ENCODE measurements at places on chromosomes 16 and 17.
A peak's percentile ranks its signal among the peaks of the same experiment; 100 is the strongest.

DNA sequence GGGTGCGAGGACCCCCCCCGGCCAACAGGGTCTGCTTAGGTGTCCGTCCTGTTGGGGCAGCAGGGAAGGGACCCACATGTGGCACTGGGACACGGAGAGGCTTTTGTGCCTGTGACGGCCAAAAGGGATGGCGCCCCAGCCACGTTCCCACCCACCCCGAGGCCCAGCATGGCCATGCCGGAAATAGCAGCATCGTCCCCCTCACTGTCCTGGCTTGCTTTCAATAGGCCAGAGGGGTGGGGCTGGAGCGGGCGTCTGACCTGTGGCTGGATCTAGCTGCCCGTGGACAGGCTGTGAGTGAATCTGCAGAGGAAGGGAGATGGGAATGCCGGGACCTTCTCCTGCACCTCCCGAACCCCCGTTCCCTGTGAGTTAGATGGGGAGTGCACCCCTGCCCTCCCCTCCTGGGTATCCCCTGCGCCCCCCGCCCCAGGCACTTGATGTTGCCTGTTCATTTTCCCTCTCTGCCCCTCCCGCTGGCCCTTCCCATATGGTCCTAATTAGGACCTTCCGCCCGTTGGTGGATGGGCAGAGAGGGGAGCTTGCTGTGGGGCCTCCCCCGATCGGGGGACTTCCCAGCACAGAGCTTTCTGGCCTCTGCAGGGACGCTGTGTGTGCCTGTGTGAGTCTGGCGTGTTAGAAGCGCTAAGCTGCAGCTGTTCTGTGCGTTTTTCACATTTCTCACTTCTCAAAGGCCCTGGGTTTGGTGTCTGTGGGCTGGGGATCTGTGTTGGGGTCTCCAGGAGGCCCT lies 292.8 kb downstream of the SEC14L1 start:
- DNase-seq, result peak; percentile 65
- H3K36me3 ChIP-seq, result no peaks in the 10 kb centered on the region
- peak overlapping the region; percentile 79 for H3K4me3 ChIP-seq
- peak overlapping the region; percentile 88 for H3K27ac ChIP-seq
- peaks cover 96% of the 10 kb centered on the region for H3K4me1 ChIP-seq

GRCh38 chr17:82989881-82990280 lies 89.5 kb upstream of the METRNL start:
- H3K4me3 ChIP-seq, result no peak overlapping the region
- peaks cover 44% of the 10 kb centered on the region for H3K36me3 ChIP-seq
- H3K27me3 ChIP-seq, result no peaks in the 10 kb centered on the region
- no peak overlapping the region for H3K27ac ChIP-seq
- DNase-seq, result no peak
- peaks cover 30% of the 10 kb centered on the region for H3K4me1 ChIP-seq

- H3K36me3 ChIP-seq, result no peaks in the 10 kb centered on the region
- peak overlapping the region; percentile 64 for H3K4me3 ChIP-seq
- H3K27ac ChIP-seq, result peak overlapping the region; percentile 93
These were observed 103.0 kb downstream of the RAB11FIP4 start for GRCh38 chr17:31494259-31495021.

- H3K27ac ChIP-seq, result peak overlapping the region; percentile 59
- H3K27me3 ChIP-seq, result peaks cover 2% of the 10 kb centered on the region
- H3K36me3 ChIP-seq, result peaks cover 17% of the 10 kb centered on the region
These were observed 628 bp downstream of the GABARAPL2 start for GRCh38 chr16:75566758-75567255.

DNA sequence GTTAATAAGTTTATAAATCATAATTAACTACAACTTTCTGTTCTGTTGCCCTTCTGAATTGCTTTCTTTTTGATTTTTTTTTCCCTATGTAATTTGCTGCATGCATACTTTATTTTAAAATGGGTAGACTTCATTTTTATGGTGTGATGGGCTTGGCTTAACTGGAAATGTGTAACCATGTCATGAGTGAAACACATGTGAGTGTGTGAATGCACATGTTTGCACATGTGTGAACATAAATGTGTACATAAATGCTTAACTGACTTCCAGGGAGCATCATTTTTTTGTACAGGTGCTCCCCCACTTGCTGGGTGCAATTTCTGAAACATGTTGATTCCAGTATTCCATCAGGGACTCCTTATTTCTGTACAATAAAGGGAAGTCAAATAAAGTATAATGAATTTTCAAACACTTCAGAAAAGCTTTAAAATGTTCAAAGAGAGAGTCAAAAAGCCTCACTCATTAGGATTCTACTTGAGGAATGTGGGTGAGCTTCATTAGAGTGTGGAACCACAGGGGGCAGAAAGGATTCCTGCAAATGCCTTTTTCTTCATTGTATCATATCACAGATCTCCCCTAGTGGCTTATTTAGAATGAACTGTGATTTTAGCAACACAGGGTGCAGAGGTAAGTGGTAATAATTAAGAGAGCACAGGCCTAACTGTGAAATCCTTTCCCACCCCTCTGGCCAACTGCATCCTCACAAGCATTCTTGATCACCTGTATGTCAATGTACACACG lies 31.7 kb upstream of the CDH11 start:
- no peaks in the 10 kb centered on the region for H3K27me3 ChIP-seq
- no peak overlapping the region for H3K4me3 ChIP-seq
- DNase-seq, result no peak
- H3K4me1 ChIP-seq, result no peaks in the 10 kb centered on the region
- no peak overlapping the region for H3K27ac ChIP-seq

DNA sequence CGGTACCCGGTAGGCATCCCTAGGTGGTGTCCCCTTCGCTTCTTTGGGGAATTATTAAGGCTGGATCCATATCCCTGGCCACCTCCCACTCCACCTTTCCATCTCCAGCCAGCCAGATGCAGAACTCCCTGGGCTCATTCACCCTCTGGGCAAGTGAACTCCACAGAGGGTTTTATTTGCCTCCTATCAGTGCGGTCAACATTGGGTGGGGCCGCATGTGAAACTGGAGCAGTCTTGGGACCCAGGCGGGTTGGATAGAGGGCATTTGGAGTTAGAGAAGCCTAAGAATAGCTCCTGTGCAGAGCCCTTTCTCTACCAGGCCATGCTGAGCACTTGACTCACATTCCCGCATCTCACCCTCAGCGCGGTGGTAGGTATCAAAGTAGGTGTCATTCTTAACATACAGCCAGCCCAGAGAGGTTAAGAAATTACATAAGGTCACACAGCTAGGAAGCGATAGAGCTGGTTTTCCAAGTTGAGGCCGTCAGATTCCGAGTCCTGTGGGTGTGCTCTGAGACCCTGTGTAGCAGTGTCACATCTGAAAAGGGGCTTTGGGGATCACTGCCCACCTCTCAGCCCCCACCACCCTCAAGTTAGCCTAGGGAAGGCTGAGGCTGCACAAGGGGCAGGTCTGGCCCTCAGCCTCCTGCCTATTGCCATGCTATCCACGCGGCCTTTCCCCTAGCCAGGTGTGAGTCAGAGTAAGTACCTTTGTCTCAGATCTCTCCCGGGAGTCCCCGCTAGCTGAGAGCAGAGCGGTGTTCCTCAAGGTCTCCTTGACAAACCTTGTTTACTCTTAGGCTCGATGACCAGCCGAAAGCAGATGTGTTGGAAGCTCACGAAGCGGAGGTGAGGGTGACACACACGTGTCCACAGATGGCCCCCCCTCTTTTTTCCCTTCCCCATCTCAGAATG lies 26.9 kb upstream of the LGALS9 start:
- peaks cover 25% of the 10 kb centered on the region for H3K4me1 ChIP-seq
- H3K27ac ChIP-seq, result no peak overlapping the region
- H3K4me3 ChIP-seq, result no peak overlapping the region
- H3K36me3 ChIP-seq, result peaks cover 58% of the 10 kb centered on the region
- H3K27me3 ChIP-seq, result no peaks in the 10 kb centered on the region

DNA sequence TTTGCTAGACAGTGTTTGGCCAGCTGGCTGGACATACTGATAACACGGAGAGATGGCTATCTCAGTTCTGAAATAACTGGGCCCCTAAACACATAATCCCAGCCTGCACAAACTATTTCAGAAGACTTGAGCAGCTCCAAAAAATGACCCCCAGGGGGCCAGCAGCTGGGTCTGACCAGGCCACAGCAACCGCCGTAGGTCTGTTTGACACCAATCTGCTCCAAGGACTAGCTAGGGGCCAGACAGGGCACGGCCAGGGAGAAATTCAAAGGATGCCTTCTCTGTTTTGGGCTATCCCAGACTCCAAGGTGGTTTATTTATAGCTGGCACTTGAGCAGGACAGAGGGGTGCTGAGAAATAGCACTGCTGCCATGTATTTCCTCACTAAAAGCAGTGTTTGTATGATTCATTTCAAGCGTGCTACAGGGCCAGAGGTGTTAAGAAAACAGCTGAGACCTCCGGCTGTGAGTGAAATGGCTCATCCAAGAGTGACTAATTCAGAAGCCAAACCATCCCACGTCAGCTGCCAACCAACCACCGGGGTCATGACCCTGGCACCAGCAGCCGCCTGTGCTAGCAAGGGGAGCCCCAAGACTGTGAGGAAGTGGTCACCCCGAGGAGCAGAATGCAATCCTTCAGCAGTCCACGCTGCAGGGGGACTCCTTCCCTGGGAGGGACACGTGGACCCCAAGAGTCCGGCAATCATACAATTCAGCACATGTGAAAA lies 5.7 kb downstream of the GGA2 start:
- peak overlapping the region; percentile 59 for H3K4me3 ChIP-seq
- H3K27ac ChIP-seq, result peak overlapping the region; percentile 88
- peaks cover 73% of the 10 kb centered on the region for H3K4me1 ChIP-seq
- no peaks in the 10 kb centered on the region for H3K27me3 ChIP-seq
- H3K36me3 ChIP-seq, result peaks cover 28% of the 10 kb centered on the region

GRCh38 chr16:74570412-74571301 lies 36.3 kb downstream of the GLG1 start:
- H3K4me3 ChIP-seq, result no peak overlapping the region
- no peak for DNase-seq
- H3K27me3 ChIP-seq, result no peaks in the 10 kb centered on the region
- peaks cover 6% of the 10 kb centered on the region for H3K36me3 ChIP-seq
- H3K4me1 ChIP-seq, result peaks cover 78% of the 10 kb centered on the region

DNA sequence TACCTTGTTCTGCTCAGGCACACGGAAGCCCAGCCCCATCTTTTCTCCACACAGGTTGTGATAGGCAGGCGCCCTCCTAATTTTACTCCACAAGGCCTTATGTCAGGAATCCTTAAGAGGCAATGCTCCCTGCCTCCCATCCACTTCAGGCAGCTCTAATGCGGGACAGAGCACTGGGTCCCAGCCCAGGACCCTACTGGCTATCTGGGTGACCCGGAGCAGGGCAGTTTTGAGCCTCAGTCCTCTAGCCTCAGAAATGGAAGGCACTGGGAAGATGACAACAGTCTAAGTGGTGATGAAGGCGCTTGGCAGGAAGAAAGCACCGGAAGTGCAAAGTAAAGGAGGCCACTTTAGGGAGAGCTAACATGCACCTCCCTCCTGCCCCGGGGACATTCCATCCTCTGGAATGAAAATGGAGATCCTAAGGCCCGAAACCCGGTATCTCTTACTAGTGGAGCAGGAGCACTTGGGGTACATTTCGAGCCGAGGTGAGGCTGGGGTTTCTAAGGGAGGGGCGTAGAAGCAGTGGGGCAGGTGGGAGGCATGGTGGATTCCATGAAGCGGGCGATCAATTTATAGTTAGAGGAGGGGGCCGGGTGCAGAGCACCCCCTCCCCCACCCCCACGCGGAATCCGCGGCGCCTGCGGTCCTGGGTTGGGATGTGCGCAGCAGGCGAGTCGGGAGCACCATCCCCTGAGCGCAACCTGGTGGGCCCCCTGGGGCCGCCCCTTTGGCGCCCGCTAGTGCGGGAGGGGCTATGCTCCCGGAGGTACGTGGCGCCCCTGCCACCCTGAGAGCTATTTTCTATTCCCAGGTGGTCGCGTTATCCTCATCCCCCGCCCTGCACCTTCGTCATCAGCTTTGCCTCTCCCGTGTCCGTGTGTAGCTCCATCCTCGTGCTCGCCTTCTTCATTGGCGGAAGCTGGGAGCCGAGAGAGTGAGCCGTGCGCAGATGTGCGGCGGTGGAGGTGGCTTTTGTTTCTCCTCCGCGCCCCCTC lies 4.9 kb downstream of the MT1F start:
- H3K27ac ChIP-seq, result peak overlapping the region; percentile 78
- no peaks in the 10 kb centered on the region for H3K36me3 ChIP-seq
- H3K27me3 ChIP-seq, result peaks cover 20% of the 10 kb centered on the region
- H3K4me3 ChIP-seq, result peak overlapping the region; percentile 75
- peaks cover 25% of the 10 kb centered on the region for H3K4me1 ChIP-seq

DNA sequence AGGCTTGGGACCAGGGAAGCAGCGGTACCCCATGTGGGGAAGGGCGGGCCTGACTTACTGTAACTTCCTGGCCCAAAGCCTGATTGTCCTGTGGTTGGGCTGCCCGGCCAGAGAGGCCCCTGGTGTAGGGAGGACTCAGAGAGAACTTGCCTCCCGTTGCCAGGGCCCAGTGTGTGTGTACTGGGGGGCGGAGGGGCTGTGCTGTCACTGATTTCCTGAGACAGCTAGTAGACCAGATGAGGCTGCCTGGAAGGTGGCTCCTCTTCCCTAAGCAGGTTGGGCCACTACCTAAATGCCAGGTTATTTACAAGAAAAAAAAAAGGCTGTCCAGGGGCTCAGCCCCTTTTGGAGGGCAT lies 16.7 kb downstream of the SOCS3 start:
- no peaks in the 10 kb centered on the region for H3K36me3 ChIP-seq
- H3K4me1 ChIP-seq, result peaks cover 63% of the 10 kb centered on the region
- peak; percentile 32 for DNase-seq
- peak overlapping the region; percentile 51 for H3K4me3 ChIP-seq

GRCh38 chr16:76125871-76126270 lies 151.3 kb upstream of the CNTNAP4 start:
- H3K27ac ChIP-seq, result no peak overlapping the region
- H3K27me3 ChIP-seq, result no peaks in the 10 kb centered on the region
- no peak overlapping the region for H3K4me3 ChIP-seq

DNA sequence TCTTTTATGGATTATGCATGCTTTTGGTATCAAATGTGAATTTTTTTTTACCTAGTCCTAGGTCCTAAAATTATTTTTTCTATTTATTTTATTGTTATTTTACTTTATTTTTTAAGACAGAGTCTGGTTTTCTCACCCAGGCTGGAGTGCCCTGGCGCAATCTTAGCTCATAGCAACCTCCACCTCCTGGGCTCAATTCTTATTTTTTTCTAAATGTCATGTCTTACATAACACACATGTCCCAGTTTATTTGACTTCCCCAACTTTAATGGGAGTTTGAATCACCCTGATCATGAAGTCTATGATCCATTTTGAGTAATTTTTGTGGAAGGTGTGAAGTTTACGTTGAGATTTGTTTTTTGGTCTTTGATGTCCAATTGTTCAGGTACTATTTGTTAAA lies 3.3 kb upstream of the CCL18 start:
- H3K36me3 ChIP-seq, result peaks cover 2% of the 10 kb centered on the region
- peaks cover 9% of the 10 kb centered on the region for H3K4me1 ChIP-seq
- H3K27ac ChIP-seq, result no peak overlapping the region
- no peak for DNase-seq
- H3K4me3 ChIP-seq, result no peak overlapping the region

GRCh38 chr17:78576389-78577112 lies 645 bp downstream of the DNAH17 start:
- H3K27me3 ChIP-seq, result peaks cover 2% of the 10 kb centered on the region
- no peak overlapping the region for H3K27ac ChIP-seq
- DNase-seq, result no peak
- no peak overlapping the region for H3K4me3 ChIP-seq
- H3K36me3 ChIP-seq, result no peaks in the 10 kb centered on the region

- DNase-seq, result no peak
- no peaks in the 10 kb centered on the region for H3K27me3 ChIP-seq
- no peak overlapping the region for H3K4me3 ChIP-seq
These were observed 486.4 kb upstream of the SOX9 start for GRCh38 chr17:71634376-71634775.

- no peak overlapping the region for H3K4me3 ChIP-seq
- H3K27me3 ChIP-seq, result peaks cover 2% of the 10 kb centered on the region
- DNase-seq, result no peak
- H3K4me1 ChIP-seq, result peaks cover 2% of the 10 kb centered on the region
- H3K36me3 ChIP-seq, result no peaks in the 10 kb centered on the region
These were observed 4.9 kb downstream of the CAPNS2 start for GRCh38 chr16:55571191-55571897.
